ENCODE measurements at places on chromosomes 7 and 10.
A peak's percentile ranks its signal among the peaks of the same experiment; 100 is the strongest.

- DNase-seq = no peak
Observed at GRCh38 chr10:64038107-64038506, 516.9 kb downstream of the REEP3 start.

DNA sequence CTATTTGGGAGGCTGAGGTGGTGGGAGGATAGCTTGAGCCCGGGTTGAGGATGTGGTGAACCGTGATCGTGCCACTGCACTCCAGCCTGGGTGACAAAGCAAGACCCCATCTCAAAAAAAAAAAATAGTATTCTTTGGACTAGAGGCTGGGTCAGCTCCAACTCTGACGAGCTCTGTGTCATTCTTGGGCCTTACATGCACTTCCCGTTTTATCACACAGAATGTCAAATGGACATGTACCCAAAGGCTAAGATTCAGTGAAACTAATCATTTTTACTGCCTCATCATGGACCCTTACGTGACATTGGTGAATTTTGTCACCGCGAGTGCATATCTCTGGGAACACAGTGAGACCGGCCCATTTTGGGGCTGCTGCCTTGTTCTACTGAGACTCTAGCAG is 27.3 kb downstream of the PALD1 start:
- DNase-seq = no peak

GRCh38 chr7:107998660-107999480 is 4.1 kb downstream of the LAMB1 start:
- DNase-seq = no peak

DNA sequence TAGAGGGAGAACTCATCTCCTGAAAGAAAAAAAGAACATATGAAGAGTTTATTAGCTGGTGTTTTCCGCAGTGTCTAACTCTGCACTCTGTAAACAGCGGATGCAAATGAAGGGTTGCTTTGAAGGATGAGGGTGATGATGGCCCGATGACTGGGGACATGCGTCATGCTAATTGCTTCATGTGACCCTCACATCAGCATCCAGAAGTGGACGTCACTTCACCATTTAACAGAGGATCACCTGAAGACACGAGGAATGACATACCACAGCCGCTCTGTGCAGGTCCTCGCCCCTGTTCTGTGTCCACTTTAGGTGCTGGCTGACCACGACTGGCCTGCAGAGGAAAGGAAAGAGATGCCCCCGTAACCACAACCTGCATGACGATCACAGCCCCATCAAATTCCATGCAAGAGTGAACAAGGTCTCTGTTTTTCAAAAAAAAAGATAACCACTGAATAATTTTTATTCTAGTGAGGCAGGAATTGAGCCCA is 82.9 kb downstream of the KLF6 start:
- DNase-seq = no peak

DNA sequence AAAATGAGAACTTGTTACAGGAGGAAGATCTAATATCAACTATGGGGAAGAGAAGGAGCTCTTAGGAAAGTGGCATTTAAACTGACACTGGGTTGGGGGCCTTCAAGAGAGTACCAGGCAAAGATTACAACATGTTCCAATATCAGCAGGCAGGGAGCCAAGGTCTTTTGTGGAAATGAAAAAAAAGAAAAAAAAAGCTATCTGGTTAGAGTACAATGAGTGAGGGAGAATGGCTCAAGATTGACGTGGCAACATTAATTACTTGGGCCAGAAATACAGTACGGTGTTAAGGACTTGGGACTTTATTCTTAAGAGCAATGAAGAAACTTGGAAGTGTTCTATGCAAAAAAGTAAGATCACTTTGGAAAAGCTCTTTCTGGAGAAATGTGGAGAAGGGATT is 132.3 kb upstream of the CDK1 start:
- DNase-seq = no peak

DNA sequence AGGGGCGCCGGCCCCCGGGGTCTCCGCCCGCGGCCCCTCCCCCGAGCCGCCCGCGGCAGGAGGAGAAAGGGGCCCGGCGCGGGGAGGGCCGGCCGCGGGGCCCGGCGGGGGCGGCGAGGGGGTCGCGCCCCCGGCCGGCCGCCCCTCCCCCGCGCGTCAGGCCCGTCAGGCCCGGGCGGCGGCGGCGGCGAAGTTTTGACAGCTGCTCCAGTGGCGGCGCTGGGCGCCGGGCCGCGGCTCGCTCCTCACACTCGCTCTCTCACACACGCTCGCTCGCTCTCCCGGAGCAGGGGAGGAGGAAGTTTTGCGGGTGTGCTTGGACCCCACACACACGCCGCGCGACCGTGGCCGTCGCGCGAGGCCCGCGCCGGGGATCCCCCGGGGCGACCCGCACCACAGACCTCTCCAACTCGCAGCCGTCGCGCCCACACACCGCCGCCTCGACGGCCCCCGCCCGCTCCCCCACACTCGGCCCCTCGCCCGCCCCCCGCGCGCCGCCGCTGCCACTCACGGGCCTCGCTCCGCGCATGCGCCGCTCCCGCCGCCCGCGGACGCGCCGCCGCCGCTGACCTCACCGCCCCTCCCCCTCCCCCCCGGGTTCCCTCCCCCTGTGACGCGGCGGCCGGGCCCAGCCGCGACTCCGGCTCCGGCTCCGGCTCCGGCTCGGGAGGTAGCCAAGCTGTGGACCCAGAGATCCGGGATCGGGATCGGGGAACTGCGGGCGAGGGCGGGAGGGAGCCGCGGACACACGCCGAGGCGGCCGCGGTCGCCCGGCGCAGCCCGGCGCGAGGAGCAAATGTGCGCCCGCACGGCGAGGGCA is 518 bp upstream of the KMT2C start:
- DNase-seq = peak; percentile 91

GRCh38 chr10:132249226-132249724 is 58.5 kb downstream of the STK32C start:
- no peak for DNase-seq

GRCh38 chr7:127905491-127906330 is 125.5 kb downstream of the LRRC4 start:
- no peak for DNase-seq

- peak; percentile 59 for DNase-seq
Observed at GRCh38 chr10:19961076-19962053, 145.1 kb downstream of the PLXDC2 start.

DNA sequence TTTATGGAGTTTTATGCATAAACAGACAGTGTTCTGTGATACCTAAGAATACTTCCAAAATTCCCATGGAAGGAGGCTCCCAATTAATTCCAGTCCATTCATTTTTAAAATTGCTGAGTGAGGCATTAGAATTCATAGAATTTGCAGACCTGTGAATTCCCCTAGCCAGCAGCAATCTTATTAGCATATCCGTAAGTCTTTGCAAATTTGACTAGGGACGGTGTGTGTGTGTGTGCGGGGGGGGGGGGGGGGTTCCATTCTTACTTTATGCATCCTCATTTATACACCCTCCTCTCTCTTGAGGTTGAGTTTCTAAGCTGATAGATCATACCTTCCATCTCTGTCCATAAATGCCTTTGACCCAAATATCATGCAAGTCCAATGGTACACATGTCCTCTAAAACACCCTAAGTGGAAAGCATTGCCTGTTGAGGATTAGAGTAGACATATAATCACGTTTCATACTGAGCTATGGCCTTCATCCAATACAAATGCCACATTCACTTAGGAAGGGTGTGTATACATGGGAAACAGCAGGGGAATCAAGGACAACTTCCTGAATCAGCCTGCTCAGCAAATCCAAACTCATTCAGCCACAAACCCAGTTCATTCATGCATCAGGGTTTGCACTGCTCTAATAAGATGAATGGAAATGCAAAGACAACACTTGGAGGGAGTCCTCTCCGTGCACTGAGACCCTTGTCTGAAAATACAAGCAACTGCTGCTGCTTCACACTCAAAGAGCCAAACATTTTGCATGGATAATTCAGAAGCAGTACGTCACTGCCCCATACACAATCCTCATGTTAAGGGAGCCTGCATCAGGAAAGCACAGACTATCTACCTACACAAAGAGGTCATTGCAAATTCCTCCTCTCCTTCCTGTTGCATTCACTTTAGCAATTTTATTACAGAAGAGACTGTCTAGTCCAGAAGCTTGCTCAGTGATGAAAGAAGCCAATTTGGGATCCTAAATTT is 350.8 kb downstream of the KCNMA1 start:
- DNase-seq = no peak

DNA sequence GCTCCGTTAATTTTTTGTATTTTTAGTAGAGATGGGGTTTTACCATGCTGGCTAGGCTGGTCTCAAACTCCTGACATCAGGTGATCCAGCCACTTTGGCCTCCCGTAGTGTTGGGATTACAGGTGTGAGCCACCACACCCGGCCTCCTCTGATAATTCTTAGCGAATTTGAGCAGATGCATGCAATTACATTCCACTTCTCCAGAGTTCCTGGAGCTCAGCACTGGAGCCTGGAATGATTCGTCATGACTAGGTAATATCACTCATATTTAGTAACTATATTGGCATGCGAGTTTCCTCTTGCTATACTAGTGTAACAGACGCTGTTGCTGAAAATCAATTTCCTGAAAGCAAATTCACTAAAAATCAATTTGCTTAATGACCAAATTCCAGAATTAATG is 86.8 kb downstream of the MKX start:
- no peak for DNase-seq

DNA sequence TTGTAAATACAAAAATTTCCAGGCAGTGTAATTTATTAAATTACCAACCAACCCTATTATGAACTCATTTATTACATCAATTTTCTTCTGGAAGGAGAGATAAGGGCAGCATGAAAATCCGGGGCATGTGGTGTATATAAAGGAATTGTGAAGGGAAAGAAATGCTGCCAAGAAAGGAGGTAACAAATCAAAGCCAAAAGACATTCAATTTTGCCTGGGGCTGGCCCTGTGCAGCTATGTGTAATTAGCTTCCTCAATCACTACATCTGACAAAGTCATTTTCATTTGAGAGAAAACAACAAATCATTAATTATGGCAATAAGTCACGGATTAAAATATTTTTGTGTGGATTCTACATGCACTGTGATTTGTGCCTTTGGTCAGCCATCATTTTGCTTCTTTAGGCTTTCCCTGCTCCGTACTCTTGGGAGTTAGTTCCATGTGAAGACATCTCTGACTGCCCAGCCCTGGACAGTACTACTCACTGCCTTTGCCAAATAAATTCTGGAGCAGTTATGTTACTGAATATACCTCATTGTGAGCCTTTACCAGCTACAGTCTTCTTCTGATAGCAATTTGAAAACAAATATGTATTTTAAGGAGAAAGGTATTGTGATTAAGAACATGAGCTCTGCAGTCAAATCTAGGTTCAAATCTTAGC is 191.7 kb downstream of the RELN start:
- DNase-seq = no peak

- no peak for DNase-seq
Observed at GRCh38 chr7:102258749-102259107, 27.9 kb upstream of the SH2B2 start.

- no peak for DNase-seq
Observed at GRCh38 chr10:133388236-133388972, 5.6 kb upstream of the MTG1 start.

GRCh38 chr10:127195571-127196281 is 665 bp downstream of the INSYN2A start:
- DNase-seq = no peak

DNA sequence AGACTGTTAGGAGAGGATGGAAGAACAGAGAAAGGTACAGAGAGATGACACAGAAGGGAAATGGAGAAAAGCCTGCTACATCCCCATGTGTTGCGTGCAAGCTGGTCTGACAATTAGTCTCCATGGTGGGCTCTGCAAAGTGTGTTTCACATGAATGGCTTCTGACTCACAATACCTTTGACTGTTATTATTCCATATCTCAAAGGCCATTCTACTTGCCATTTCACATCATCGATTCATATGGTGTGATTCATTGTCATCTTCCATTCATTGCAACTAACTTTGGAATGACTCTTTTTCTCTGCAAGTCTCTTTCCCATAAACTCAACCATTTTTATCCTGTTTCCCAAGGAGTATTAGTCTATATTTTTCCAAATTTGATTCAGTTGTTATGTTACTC is 208.9 kb upstream of the INHBA start:
- DNase-seq = no peak

DNA sequence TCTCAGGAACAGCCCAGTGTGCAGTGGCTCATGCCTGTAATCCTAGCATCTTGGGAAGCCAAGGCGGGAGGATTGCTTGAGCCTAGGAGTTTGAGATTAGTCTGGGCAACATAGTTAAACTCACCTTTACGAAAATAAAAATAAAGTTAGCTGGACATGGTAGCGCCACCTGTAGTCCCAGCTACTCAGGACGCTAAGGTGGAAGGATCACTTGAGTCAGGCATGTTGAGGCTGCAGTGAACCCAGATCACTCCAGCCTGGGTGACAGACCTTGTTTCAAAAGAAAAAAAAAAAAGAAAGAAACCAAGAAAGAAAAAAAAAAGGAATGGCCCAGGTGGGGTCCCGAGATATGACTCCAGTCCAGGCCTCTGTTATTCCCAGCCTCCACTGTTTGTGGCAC is 96.6 kb downstream of the SLC25A13 start:
- no peak for DNase-seq

DNA sequence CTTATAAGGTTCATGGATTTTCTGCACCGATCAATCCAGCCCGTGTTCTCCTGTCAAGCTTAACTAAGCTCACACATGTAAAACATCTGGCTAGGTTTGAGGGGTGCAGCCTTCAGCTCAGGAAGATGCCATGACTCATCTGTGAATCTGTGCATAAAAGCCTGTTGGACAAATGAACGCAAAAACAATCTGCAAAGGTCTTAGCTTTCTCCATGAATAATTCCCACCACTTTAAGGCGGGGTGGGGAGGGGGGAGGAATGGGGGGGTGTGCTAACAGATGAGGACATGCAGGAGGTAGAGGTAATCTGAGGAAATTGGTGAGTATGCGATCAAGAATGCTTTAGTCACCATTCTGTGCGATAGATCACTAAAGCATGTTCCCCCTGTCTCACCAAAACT is 4.8 kb downstream of the DOCK4 start:
- DNase-seq = no peak

GRCh38 chr7:158237672-158238335 is 349.8 kb downstream of the PTPRN2 start:
- no peak for DNase-seq

GRCh38 chr7:34371922-34372321 is 286.1 kb upstream of the NPSR1 start:
- DNase-seq = no peak

- no peak for DNase-seq
Observed at GRCh38 chr10:104351061-104351702, 2.5 kb upstream of the CFAP58 start.
